IPS DF 6.9 (cell line): ENCODE measurements at places on chromosomes 5 and 9.

DNA sequence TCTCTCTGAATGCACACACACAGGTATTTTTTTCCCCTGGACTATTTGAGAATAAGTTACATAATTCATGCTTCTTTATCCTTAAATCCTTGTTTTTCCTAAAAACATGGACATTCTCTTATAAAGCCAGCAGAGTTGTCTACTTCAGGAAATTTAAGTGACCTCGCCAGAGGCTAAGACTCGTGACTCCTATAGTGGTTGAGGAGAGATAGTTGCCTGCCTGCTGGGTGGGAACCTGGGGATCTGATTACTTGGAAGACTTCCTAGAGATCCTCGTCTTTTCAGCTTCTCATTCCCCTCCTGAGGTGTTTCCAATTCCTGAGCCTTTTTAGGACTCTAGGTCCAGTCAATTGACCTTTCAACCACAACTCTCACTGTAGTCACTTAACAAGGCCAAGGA is 5.5 kb downstream of the SLC30A5 start:
- no peak overlapping the region for H3K27ac ChIP-seq
- no peaks in the 10 kb centered on the region for H3K4me1 ChIP-seq
- no peaks in the 10 kb centered on the region for H3K27me3 ChIP-seq
- no peak overlapping the region for H3K4me3 ChIP-seq

DNA sequence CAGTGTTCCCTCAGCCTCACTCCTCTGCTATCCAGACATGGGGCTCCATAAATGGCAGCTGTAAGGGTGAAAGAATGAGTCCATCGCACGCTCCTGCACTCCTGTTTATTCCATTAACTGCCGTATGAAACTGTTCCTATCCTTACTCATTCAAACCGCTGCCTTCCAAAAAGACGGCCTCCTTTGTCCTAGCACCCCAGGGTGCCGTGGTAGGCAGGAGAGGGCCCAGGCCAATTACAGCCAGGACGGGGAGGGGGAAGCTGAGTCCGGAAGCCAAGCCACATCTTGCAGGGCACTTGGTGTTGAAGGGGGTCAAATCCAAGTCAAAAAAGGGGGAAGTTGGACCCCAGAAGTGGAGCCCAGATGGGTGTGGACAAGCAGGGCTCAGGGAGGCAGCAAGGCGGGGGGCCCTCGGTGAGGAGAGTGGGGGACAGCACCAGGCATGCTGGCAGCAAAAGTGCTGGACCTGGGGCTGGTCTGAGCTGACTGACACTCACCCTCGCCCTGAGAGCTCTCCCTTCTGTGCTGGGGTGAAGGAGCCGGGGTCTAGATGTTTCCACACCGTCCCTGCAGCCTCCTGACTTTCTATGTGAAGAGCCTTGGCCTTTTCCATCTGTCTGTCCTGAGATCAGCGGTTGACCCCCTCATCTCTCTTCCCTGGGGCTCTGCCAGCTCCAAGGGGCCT is 63.3 kb downstream of the COL23A1 start:
- no peak for DNase-seq
- no peaks in the 10 kb centered on the region for H3K36me3 ChIP-seq
- H3K4me1 ChIP-seq = peaks cover 8% of the 10 kb centered on the region
- H3K4me3 ChIP-seq = no peak overlapping the region
- no peaks in the 10 kb centered on the region for H3K27me3 ChIP-seq

DNA sequence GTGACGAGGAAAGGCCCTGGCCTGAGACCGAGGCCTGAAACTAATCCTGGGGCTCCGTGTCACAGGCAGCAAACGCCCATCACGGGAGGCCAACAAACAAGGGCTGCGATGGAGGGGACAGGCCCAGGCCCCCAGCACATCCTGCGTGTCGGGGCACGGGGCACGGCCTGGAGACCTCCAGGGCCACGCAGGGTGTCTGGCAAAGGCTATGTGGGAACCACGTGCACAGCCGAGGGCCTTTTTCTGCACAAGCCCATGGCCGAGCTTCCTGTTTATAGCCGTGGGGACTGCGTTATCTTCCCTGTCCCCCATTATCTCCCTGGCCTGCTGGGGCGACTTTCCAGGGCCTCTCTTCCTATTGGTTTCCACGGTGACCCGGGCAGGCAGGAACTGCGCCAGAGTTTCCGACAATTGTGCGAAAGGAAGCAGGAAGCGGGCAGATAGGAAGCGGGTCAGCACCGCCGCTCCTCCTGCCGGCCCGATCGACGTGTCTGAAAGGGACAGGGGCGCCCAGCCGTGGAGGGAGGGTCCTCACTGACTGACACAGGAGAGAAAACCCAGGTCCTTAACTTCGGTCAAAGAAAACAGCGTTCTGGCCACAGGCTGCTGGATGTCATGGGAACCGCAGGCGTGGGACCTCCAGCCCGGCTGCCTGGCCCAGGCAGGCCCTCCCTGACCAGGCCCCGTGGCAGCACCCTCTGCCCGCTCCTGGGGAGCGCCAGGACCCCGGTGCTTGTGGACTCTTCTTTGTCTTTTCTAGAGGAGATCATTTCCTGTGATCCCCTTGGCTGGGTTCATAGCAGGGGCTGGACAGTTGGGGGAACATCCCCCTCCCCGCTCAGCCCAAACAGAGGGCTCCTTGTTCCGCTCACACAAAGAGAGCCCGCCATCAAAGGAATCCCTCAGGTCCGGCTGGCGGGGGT is 29.1 kb upstream of the SEC16A start:
- no peak overlapping the region for H3K27ac ChIP-seq
- no peaks in the 10 kb centered on the region; the same call in 1 of the 2 replicates for H3K4me1 ChIP-seq
- peaks cover 78% of the 10 kb centered on the region for H3K36me3 ChIP-seq

- DNase-seq = no peak
- no peak overlapping the region for H3K27ac ChIP-seq
- no peak overlapping the region for H3K4me3 ChIP-seq
- H3K4me1 ChIP-seq = no peaks in the 10 kb centered on the region
- no peaks in the 10 kb centered on the region for H3K36me3 ChIP-seq
These were observed 310.7 kb downstream of the ASTN2 start for GRCh38 chr9:117104206-117104605.
